Jurkat, Clone E6-1 (cell line): ENCODE measurements at places on chromosomes 4 and X.

GRCh38 chr4:163233321-163233720 lies 66.6 kb upstream of the NAF1 start:
- DNase-seq: no peak

DNA sequence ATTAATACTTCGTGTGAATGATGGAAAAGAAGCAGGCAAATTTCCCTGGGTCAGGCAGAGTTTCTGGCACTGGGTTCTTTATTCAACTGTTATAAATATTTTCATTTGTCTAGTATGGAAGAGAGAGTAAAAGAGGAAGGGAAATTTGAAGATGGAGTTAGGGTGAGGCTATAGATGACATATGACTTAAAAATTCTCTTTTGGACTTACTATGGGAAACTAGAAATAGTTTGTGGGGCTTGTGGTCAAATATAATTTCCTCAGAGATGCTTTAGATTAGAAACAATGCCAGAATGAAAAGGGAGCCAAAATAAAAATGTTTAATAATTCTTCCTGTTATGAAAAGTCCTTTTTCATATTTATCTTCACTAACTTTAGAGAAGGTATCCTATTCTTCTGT lies 103.2 kb downstream of the GC start:
- DNase-seq: no peak

DNA sequence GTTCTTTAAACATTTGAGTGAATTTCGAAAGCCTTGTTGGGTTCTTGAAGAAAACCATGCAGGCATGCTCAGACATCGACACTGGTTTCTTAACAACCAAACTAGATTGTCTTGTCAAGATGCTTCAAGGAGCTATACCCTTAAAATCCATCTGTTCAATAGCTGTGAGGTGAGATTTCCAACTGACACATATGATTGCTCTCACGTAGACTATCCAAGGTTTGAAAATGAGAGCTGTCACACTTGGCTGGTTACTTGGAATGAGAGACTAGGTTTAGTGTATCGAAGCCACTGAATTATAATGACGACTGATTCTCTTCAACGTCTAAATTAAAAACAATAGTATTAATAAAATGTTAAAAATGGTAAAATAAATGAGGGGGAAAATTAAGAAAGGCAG lies 2725.5 kb downstream of the ARAP2 start:
- no peak for DNase-seq

DNA sequence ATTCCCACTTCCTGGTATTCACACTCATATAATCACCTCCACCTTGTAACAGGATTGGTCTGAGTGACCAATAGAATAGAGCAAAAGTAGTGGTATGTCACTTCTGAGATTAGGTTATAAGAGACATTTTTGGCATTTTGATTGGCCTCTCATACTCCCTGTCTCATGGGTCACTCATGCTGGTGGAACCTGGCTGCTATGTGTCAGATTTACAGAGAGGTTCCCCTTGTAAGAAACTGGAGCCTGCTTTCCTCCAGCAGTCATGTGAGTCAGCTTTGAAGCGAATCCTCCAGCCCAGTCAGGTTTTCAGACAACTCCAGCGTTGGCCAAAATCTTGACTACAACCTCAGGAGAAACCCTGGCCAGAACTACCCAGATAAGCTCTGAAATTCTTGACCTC lies 2.6 kb upstream of the OTUD4 start:
- DNase-seq: no peak

DNA sequence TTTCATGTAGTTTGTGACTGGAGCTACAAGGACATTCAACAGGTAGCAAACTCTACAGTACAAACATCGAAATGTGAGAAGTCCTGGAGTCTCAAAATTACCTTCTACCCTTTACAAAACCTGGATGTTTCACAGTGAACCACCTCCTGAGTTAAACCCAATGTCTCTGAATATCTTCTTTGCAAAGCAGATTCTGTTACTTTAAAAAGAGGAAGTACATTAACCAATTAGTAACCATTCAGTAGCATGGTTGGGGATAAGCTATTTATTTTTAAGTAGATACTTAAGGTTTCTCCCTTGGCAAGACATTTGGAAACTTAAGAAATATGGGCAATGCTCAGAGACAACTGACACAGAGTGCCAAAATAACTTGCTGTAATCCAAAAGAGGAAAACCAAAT lies 371.9 kb upstream of the NWD2 start:
- DNase-seq: no peak

DNA sequence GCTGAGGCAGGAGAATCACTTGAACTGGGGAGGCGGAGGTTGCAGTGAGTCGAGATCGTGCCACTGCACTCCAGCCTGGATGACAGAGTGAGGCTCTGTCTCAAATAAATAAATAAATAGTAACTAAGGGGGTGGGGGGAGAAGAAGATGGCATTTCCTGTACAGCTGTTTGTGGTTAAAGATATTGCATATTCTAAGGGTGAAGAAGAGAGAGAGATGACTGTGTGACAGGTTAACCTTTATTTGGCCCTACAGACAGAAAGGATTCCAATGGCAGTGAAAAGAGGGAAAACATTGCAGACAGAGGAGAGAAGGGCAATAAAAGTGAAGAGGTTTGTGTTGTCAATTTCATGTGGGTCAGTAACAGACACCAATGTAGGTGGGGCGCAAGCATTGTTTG lies 9.4 kb downstream of the TASL start:
- DNase-seq: no peak

DNA sequence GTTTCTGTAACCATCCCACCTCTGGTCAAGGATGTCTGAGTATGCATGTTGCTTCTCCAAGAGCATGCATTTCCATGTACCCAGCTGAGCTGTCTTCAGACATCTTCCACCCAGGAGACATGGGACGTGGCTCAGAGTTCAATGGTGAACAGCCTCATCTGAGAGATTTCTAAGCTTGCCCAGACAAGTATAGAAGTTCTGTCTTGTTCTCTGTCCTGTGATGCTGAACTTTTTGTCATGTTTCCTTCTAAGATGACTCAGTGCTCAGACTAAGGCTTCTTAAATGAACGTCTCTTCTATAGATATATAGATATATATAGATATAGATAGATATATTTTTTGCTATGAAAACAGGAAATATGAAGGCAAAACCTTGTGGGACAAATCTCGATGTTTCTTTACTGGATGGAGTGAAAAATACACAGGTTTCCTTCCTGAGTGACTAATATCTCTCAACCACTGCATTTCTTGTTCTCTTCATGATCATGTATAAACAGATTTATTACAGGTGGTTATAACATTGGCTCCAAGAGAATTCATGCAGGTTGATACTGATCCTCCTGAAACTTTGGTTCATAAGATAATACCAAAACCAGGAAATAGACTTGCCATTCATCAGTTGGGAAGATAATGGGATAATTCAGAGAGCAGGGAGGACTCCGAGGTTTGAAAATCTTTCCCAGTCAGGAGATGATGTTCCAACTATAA lies 168.2 kb downstream of the ZNF518B start:
- no peak for DNase-seq

DNA sequence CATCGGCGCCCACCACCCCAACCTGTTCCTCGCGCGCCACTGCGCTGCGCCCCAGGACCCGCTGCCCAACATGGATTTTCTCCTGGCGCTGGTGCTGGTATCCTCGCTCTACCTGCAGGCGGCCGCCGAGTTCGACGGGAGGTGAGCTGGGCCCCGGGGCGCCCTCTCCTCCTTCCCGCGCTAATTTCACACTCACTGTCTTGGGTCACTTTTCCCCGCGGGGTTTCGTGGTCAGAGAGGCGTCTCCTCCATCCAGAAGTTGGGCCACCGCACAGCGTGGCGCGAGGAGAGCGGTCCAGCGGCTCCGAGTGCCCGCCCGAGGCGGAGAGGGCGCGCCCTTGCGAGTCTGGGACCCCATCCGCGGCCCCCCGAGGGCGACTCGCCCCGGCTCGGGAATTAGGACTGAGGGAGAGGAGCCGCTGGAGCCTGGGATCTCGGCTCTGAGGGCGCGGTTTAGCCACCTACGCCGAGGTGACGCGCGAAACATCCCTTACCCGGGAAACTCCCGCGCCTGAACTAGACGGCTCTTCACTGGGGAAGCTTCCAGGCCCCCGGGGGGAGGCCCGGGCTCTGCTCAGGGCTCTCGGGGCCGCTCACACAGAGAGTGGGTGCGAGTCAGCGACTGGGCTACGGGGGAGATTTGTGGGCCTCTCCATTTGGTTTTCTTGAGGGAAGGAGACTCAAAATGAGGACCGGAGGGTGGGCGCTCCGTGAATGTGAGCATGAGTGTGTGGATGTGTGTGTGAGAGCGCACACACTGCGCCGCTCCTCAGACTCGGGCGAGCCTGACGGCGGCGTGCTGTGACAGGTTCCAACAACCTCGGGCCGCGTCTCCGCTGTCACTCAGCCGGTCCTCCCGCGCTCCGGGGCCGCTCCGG lies 551 bp downstream of the NPNT start:
- no peak for DNase-seq

DNA sequence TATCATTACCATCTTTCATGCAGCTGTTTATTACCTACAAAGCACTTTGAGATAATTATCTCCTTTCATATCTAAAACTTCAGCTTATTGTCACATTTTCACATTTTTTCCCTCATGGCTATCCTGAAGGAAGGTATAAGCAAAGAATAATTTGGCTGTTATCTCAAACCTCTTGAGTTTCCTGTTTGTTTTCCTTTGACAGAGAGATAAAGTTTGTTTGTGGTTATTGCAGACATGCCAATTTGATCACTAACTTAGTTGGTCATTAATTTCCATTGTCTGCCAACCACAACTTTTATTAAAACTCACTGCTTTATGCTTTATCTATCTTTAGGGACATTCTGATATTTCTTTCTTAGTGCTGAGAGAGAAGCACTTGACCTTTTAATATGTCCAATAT lies 89.8 kb upstream of the SPANXB1 start:
- DNase-seq: no peak

GRCh38 chr4:138090150-138090917 lies 151.8 kb downstream of the SLC7A11 start:
- DNase-seq: peak; percentile 24

DNA sequence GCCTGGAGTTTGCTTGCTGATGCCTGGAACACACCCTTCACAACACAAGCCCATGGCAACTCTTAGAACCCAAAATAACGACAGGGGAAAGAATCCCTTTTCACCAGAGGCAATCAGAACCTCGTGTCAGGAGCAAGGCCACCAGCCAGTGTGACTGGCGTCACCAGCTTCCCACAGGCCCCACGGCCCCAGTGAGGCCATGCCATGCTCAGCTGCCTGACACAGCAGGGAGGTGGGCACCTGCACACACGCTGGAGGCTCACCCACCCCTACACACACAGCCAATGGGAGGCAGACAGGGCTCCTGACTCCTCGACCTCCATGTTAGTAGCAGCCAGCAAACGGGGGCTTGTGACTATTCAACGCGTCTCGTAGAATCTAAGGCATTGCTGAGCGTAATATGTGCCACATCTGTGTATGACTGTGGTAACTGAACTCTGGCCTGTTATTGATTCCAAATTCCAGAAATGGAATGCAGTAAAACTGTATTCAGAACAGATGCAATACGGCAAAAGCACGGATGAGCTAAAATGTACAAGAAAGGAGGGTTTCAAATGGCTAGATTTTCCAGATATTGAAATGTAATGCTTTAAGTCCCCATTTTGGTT lies 28.5 kb downstream of the RNF212 start:
- DNase-seq: no peak

DNA sequence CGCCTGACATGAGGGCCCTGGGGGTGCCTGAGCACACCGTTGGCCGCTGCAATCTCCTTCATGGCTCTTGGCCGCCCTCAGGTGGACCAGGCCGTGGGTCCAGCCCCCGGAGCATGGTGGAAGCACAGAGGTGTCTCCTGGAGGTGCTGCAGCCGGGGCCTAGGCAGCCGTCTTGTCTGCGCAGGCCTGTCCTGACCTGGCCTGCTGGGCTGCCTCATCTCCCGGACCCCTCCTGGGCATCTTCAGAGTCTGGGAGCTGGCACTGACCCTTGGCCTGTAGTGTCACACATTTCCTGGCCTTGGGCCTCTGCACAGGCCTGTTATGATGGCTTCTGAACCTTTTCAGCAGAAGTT lies 20.9 kb downstream of the UVSSA start:
- no peak for DNase-seq

DNA sequence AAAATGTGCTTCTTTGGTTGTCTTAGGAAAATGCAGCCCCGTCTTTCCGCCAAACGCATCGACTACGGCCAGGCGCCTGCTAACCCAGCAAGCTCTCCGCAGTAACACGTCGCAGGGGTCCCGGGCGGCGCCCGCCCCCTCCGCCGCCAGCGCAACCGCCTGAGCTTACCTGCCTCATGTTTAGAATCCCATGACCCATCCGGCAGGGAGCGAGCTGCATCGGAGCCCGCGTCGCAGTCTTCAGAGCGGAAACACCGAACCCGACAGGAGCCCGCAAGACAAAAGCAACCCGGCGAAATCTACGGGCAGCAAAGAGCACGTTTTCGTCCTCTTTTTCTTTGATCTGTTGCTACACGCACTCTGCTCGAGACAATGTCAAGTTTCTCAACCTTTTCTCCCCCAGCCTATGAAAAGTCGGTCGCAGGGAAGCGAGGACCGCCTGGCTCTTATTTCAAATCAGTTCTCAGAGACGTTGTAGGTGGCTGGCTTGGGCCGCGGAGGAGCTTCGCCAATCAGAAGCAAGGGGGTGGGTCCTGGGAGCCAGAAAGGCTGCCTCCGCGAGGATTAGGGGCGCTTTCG lies at the start of gene MID1:
MID1 (minus strand) TSS at position 465 of the 579 bp plus-strand sequence. CDS start 53,038 bp downstream, outside the sequence.
- DNase-seq: peak; percentile 43

DNA sequence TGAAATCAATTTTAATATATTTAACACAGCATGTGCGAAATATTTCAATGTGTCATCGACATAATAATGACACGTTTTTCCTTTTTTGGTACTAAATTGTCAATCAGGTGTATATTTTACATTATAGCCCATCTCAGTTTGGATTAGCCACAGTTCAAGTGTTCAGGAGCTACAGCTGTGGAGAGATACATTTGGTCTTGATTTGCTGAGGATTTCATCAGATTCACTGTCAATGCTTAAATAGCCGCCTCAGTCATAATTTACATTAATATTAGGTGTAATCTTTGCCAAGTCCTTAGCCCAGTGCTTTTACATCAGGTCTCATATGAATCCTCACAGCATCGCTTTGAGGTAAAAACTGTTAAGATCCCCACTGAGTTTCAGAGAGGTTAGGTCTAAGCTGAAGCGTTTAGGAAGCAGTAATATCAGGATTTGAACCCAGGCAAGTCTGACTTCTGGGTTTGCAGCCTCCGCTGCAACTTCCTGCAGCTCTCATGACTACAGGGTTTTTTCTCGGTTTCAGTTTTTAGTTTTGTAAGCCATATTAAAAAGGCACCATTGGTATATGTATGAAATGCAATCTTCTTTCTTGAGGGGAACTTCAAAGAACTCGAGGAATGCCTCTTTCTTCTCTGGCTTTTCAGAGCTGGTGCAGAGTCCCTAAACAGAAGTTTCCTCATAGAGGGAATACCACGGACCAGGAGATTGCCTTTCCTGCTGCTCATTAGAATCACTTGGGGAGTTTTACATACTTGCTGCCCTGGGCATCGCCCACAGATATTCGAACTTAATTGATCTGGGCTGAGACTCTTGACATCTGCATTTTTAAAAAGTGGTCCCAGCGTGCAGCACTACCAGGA lies 6.4 kb downstream of the MTM1 start:
- no peak for DNase-seq

- DNase-seq: no peak
Observed at GRCh38 chr4:26854701-26855100, 5.9 kb upstream of the STIM2 start.
